ENCODE measurements at places on chromosomes 6 and 20.

DNA sequence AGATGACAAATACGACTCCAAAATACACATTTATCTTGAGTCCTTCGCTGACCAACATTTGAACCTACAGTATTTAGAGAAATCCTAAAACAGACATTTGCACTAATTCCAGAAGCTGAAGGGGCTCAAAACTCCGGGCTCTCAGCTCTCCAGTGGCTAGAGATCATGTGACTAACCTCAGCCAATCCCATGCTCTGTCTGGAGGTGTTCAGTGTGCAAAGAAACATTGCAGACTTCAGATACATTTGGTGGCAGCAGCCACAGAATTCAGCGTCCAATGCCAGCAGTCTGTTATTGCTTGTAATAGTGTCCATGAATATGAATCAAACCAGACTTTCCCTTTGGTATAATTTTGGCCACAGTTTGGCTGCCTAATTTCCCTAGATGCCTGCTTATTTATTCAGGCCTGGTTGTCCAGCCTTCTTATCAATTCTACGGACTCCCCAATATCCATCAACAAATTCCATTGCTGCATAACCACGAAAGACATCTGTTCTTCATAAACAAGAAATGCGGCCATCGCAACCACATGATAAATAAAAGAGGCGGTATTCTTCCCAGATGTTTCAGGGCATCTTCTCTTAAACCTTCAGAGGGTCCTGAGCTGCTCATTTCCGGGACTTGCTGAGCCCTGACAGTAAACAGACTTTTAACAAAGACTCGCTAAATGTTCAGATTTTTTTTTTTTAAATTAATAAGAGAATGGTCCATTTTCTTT, 14.5 kb upstream of the CYP24A1 start:
- DNase-seq: no peak

GRCh38 chr6:147135211-147135681, 69.0 kb upstream of the STXBP5 start:
- DNase-seq: no peak

DNA sequence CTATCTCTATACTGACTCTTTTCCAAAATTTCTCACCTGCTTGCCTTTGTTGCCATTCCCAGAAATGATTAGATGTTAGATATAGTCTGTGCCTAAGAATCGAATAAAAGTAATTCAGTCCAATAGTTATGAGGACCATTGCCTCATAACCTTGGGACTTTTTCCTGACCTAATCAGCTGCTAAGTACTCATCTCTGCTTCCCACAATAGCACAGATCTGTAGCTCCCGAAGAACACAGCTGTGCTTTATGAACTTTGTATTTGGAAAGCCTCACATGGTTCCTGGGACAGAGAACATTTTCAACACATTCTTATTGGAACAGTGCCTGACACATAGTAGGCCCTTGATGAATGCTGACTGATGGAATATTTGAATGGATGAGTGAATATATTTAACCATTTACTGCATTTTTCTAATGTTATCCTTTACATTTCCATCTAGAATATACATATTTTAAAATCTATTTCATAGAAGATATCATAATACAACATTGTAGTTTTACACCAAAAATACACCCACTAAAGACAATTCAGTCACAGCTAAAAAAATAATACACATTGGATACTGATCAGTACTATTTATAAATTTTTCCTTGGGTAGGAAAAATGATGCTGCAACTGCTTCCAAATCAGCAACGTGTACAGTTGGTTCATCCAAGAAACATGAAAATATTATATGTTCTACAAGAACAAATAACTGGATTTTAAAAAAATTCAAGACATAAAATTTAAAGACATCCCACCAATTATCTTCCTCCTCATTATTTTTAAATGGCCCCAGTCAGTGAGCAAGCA, 53.9 kb downstream of the HS3ST5 start:
- no peak for DNase-seq

- DNase-seq: no peak
Measured at GRCh38 chr6:42302411-42302810, 84.8 kb upstream of the MRPS10 start.

- DNase-seq: no peak
Measured at GRCh38 chr6:7865781-7866180, 44.8 kb downstream of the TXNDC5 start.

- no peak for DNase-seq
Measured at GRCh38 chr6:24898676-24899075, 37.1 kb downstream of the RIPOR2 start.

- no peak for DNase-seq
Measured at GRCh38 chr6:168196385-168196860, 117.4 kb upstream of the FRMD1 start.

- no peak for DNase-seq
Measured at GRCh38 chr20:44576297-44576696, 6.1 kb upstream of the PKIG start.

- DNase-seq: no peak
Measured at GRCh38 chr6:18973251-18973650, 586.1 kb downstream of the RNF144B start.

- no peak for DNase-seq
Measured at GRCh38 chr6:13524801-13525508, 37.6 kb upstream of the GFOD1 start.

DNA sequence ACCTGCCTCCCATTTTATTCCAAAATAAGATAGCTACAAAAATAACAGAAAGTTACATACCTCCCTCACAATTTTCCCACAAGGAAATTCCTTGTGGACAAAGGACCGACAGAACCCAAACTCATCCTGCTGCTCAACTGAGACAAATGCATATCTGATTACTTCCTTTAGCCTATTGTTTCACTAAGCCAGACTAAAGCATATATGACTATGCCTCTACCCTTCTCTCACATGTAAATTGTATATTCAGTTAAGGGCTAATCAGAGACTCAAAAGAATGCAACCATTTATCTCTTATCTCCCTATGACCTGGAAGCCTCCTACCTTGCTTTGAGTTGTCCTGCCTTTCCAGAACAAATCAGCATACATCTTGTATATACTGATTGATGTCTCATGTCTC, 72.1 kb downstream of the MANEA start:
- no peak for DNase-seq

DNA sequence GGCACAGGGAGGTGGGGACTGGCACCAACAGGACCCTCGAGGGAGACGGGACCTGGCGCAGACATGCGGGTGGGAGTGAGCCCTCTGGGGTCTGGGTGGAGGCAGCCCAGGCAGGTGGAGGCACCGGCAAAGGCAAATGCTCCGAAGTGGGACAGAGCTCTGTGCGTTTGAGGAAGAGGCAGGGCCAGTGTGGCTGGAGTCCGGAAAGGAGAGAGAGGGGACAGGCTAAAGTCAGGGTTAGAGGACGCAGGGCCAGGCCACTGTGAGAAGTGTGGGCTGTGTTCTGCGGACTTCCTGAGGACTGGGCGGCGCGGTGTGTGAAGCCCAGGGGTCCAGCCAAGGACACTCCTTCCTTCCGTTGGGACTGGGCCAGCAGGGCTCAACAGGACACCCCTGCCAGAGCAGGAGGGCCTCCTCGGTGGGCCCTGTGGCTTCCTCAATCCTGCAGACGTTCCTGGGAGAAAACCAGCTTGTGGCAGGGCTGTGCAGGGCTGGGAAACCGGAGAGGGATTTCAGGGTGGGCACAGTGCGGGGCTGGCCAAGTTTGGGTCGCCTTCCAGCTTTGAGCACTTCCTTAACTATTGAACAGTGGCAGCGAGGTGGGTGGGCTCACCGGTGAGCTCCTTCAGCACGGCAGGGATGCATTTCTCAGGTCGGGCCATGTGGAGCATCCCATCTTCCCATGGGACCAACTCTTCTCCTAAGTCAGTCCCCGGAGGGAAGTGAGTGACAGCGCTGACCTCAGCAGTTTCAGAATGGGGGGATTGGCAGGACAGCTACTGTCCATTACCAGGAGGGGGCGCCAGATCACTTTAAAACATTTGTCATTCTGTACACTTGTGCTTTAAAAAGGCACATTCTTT, 22.5 kb downstream of the MOCS3 start:
- DNase-seq: peak; percentile 21
